ENCODE measurements at places on chromosomes 6 and 20.

DNA sequence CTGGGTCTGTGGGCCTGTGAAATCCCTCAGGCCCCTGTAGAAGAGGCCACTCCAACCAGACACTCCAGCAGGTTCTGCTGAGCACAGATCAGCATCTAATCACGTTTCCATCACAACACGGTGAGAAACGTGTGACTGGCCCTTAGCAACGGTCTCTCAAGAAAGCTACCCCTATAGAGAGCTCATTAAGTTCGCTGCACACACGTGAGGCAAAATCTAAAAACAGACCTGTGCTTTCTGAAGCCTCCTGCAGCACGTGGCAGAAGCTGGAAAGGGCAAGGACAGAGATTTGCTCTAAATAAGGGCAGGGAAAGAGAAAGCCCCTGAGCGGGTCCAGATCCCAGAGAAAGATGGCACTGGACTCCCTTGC lies 56.5 kb downstream of the GPR6 start:
- no peak for DNase-seq

DNA sequence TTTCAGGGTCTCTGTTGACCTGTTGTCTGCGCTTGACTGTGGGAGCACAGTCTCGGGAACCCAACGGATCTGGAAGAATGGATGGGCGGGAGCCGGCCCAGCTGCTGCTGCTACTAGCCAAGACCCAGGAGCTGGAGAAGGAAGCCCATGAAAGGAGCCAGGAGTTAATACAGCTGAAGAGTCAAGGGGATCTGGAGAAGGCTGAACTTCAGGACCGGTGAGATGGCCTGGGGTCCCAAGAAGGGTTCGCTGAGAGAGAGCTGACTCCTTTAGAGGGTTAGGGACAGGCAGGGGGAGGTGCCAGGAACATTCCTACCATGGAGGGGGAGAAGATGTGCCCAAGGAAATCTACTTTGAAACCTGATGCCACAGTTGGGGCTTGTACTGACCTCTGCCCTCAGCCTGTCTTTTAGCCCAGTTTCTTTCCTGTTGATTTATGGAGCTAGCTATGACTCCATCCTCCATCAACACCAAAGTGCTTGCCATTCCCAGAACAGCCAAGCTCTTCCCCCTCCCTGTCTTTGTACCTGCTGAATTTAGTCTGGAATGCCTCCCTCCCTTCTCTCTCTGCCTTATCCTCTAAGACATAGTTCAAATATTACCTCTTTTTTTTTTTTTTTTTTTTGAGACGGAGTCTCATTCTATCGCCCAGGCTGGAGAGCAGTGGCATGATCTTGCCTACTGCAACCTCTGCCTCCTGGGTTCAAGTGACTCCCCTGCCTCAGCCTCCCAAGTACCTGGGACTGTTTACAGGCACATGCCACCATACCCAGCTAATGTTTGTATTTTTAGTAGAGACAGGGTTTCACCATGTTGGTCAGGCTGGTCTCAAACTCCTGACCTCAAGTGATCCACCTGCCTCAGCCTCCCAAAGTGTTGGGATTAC lies 12.2 kb downstream of the CEP250 start:
- DNase-seq, result no peak

DNA sequence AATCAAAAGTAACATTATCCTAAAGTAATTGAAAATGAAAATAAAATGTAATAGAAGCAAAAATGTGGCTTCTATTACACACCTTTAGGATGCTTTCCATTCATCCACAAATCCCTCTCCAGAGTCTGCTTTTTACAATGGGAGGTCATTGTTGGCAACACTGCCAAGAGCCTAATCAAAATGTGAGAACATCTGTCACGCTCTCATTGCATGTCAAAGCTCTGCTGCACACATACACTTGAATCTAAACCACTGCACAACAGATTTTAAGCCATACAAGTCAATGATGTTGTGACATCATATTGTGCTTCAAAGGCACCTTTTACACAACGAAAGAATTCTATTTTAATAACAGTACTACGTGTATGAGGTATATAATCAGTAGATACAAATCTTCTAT lies 82.1 kb downstream of the PREP start:
- DNase-seq, result no peak

DNA sequence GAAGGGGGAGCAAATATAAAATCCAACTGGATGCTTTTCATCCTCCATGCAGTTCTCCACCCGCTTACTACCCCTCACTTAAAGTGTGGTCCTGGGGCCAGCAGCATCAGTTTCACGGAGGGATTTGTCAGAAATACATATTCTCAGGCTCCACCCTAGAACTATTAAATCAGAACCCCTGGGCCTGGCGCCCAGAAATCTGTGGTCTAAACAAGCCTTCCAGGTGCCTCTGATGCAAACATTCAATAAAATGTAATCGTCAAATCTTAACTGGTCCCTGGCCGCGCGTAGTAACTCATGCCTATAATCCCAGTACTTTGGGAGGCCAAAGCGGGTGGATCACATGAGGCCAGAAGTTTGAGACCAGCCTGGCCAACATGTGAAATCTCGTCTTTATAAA lies 47.7 kb downstream of the ATXN1 start:
- DNase-seq, result no peak

- no peak for DNase-seq
These were observed 10.9 kb upstream of the FAM83D start for GRCh38 chr20:38915355-38915754.

- DNase-seq, result no peak
These were observed 105.0 kb downstream of the SLC24A3 start for GRCh38 chr20:19317237-19318069.

DNA sequence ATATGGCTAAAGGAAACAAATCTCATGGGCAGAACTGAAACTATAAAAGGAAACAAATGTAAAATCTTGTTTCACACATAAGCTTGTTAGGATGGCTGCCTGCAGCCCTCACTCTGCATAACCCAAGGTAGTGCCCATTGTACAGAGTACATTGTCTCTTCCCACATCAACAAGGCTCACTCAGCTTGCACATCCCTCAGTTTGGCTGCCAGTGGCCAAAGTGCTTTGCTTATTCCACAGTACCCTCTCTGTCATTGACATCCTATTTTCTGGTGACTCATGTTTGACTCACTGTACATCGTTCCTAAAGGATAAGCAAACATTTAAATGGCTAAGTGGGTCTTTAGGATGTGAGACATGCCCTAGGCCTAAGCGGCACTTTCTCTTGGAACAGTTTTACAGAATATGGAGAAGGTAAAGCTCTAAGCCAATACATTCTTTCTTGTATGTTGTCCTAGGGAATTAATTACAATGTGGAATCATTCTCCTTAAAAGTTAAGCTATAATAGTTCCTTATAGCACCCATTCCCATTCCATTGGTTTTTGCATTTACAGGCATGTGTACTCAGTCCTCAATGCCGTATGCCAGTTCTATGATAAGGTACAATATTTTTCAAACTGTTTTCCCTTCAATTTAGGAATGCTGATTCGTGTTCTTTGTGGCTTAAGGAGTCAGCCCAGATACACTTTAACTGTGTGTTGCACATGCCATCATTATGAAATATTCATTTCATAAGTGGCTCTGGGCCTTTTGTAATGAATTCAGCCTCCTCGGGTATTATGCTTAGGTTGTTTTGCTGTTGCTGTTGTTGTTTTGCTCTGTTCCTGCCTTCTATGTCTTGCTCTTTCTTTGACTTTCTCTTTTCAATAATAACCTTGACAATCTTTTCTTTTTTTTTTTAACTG lies 5.5 kb downstream of the ANKEF1 start:
- no peak for DNase-seq

GRCh38 chr6:112180095-112180820 lies 74.1 kb downstream of the LAMA4 start:
- peak; percentile 77 for DNase-seq

- DNase-seq, result no peak
These were observed 29.8 kb downstream of the PDYN start for GRCh38 chr20:1964061-1964460.

DNA sequence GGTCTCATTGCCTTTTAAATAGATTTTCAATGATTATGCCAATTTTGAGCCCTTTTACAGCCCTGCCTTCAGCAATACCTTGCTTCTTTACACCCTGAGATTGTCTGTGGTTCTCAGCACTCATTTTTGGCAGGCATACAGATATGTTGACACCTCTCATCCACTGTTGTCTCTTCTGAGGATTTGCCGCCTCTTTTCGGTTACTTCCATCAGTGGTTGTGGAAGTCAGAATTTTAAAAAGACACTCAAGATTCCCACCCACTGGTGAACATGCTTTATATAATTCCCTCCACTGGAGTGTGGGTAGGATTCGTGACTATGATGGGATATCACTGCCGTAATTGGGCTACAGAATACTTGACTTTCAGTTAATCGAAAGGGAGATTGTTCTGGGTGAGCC lies 37.4 kb upstream of the KIF13A start:
- DNase-seq, result no peak

- DNase-seq, result no peak
These were observed 75.0 kb downstream of the CNKSR3 start for GRCh38 chr6:154435400-154435945.

- no peak for DNase-seq
These were observed 100.3 kb downstream of the REV3L start for GRCh38 chr6:111382476-111383294.

DNA sequence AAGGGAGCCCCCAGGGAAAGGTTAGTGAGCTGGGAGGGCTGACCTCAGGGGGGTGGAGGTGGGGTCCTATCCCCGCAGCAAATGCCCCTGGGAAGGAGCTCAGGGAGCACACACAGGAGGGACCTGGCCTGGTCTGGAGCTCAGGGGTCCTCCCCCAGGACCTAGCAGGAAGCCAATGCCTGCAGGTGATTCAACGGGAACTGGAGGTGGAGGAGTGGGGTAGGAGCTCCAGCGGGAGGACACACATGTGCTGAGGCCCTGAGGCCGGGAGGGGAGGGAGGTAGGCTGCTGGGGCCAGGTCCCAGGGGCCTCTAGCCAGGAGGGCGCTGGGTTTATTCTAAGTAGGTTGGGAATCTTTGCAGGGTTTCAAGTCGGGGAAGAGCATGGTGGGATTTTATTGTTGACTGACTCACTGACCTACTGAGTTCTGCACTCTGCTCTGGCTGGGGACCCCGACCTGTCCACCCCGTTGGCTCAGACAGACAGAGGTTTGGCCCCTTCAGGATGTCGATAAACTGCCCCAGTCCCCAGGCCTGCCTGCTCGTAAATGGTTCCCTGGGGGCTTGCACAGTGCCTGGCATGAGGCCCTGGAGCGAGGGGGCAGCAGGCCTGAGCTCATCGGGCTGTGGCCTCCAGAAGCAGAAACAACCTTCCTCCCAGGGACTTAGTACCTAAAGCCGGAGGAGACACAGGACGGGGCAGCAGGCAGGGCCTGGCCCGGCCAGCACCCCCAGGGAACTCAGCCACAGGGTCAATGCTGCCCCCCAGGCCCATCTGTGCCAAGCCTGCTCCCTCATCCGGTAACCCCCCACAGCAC lies 62.3 kb downstream of the RIPOR3 start:
- no peak for DNase-seq

DNA sequence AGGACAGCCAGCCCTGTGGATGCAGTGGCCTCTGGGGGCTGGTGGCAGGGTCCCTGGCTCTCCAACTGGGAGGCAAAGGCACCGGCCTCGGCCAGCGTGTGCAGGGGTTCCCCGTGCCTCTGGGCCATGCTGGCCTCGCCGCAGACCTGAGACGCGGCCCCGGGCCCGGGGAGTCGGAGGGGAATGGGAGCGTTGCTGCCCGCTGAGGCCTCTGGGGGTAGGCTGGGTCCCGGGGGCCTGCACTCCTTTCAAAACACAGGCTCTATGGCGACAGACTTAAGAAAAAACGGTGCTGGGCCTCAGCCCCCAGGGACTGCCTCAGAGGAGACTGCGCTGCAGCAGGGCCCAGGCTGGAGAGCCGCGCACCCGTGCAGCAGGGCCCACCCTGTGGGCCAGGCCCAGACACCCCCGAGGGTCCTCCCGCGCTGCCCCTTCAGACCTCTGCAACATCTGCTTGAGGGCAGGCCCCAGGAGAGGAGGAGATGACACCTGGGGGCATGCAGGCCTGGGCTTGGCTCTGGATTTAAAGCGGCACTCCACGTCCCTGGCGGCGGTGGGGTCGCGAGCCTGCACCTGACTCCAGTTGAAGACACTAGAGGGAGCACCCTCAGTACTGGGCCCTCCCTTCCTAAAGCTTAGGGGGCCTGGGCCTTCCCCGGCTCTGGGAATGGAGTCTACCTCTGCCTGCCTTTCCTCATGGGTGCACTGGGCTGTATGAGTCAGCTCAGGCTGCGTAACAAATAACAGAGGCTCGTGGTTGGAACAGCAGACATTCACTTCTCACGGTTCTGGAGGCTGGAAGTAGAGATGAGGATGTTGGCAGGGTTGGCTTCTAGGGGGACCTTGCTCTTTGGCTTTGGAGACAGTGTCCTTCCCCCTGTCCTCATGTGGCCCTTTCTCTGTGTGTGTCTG lies 117.4 kb upstream of the RPS6KA2 start:
- no peak for DNase-seq

DNA sequence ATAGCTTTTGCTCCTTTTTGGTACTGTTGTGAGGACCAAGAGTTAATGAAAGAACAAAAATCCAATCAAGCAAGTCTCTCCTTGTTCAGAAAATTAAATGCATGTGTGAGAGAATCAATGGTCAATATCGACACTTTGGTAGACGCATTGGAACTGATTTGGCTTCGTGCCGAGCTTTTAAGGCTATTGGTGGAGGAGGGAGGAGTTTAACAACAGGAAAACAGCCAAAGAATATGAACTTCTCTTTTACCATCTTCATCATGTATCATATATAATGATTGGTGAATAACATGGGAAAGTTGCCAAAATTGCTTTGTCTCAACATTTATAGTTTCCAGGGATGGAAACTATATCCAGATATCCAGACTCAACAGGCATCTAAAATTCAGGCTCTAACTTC lies 266.5 kb upstream of the CITED2 start:
- DNase-seq, result no peak

DNA sequence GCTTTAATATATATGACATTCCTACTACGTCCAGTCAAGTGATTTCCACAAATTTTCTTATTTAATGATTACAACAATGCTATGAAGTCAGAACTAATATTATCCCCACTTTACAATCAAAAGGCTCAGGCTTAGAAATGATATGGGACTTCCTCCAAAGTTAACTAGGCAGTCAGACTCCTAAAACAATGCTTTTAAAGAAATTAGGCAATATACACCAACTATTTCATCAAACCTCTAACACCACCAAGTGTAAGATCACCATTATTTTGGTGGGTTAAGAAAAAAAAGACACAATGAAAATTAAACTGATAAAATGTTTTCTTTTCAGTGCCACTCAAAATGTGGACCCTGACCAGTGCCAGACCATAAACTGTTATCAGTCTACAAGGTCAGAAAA lies 256.1 kb upstream of the RUNX2 start:
- DNase-seq, result no peak

DNA sequence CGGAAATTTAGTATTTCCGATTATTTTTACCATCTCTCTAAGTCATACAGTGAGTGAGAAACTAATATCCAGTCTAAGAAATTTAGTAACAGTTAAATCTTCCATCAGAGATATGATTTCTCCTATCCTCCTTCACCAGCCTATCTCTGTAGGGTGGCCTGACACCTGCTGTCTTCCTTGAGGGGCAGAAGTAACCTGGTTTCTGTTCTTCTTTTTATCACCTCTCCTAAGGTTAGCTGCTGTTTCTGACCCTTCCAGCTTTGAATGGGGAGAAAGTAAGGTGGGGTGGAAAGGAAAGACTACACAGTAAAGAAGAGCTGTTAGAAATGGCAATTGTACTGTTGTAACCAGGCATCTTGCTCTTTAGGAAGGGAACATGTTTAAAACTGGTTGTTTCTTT lies 447.7 kb downstream of the PHF3 start:
- DNase-seq, result no peak
